ENCODE measurements at places on chromosomes 3 and 15.

DNA sequence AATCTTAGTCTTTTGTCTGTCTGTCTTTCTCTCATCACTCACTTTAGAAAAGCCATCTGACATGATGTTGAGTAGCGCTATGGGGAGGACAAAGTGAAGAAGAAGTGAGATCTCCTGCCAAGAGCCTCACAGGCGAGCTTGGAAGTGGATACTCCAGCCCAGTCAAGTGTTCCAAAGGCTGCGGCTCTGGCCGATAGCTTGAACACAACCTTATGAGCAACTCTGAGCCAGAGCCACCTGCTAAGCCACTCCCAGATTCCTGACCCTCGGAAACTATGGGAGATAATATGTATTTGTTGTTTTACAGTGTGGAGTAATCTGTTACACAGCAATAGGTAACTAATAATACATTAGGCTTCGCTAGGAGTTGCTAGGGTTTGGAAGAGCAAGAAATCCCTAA lies 76.2 kb downstream of the MB21D2 start:
- no peaks in the 10 kb centered on the region for H3K36me3 ChIP-seq
- H3K27me3 ChIP-seq: no peaks in the 10 kb centered on the region
- H3K27ac ChIP-seq: no peak overlapping the region
- H3K4me3 ChIP-seq: no peak overlapping the region

DNA sequence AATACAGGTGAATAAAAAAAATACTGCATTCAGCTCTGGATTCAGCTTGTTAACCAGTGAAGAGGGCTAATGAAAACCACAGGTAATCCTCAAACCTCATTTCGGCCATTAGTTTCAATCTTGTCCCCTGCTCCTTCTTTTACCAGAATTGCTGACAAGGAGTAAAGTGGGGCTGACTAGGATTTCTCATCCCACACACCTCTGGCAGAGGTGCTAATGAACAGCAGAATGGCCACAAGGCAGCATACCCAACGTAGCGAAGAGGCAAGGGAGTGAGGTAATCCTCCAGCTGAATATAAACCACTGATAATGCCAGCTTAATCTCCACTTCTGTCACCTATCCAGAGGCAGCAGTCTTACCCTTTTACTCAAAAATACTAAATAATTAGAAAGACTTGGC lies 248.8 kb upstream of the CDIN1 start:
- no peak overlapping the region for H3K4me3 ChIP-seq
- no peaks in the 10 kb centered on the region for H3K36me3 ChIP-seq
- H3K4me1 ChIP-seq: no peaks in the 10 kb centered on the region
- H3K27me3 ChIP-seq: no peaks in the 10 kb centered on the region
- no peak overlapping the region for H3K27ac ChIP-seq

GRCh38 chr15:60901647-60902046 lies 327.5 kb downstream of the RORA start:
- H3K36me3 ChIP-seq: no peaks in the 10 kb centered on the region
- H3K4me3 ChIP-seq: no peak overlapping the region
- peaks cover 9% of the 10 kb centered on the region for H3K4me1 ChIP-seq
- no peak for DNase-seq
- no peaks in the 10 kb centered on the region for H3K27me3 ChIP-seq

DNA sequence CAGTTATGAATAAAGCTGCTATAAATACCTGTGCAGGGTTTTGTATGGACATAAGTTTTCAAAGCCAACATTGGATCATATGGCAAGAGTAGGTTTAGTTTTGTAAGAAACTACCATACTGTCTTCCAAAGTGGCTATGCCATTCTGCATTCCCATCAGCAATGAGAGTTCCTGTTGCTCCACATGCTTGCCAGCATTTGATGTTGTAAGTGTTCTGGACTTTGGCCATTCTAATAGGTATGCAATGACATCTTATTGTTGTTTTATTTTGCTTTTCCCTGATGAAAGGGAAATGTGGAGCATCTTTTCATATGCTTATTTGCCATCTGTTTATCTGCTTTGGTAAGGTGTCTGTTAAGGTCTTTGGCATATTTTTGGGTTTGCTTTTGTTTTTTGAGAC lies 22.2 kb upstream of the BLM start:
- no peak overlapping the region for H3K4me3 ChIP-seq
- H3K4me1 ChIP-seq: peaks cover 9% of the 10 kb centered on the region
- H3K36me3 ChIP-seq: no peaks in the 10 kb centered on the region

- H3K27ac ChIP-seq: no peak overlapping the region
- no peaks in the 10 kb centered on the region for H3K4me1 ChIP-seq
- no peak for DNase-seq
- no peaks in the 10 kb centered on the region for H3K36me3 ChIP-seq
Observed at GRCh38 chr3:9296241-9296640, 46.8 kb upstream of the SRGAP3 start.

DNA sequence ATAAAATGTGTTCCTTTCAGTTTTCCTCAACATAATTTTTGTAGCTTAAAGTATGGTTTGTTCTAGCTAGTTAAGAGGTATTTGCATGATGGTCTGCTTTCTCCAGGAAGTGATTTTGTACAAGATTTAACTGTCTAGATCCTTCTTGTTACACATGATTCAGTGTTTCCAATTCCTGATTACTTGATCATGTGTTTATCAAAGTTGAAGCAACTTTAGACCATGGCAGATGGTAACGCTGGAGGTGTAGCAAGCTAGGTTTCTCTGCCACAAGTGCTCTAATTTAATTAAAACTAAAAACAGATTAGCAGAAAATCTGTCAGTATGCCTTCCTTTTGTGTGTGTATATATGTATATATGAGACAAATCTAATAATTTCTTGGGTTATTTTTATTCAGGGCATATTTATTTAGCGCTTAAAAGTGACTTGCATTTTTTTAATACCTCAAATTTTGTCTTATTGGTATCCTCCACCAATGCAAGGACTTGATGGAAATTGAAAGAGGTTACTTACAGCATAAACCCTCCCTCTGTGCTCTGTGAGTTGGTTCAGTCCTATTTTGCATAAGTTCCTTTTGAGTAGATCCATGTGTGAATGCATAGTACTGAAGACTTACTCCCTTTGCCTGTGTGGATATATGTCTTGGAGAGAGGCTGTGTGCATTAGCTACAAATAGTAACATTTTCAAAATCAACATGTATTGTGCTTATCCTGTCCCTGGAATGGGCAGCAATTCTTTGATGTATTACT lies 157.3 kb upstream of the CGNL1 start:
- no peaks in the 10 kb centered on the region for H3K36me3 ChIP-seq
- DNase-seq: no peak
- H3K4me1 ChIP-seq: peaks cover 69% of the 10 kb centered on the region
- no peak overlapping the region for H3K27ac ChIP-seq
- no peak overlapping the region for H3K4me3 ChIP-seq
- H3K27me3 ChIP-seq: no peaks in the 10 kb centered on the region

- peaks cover 64% of the 10 kb centered on the region for H3K4me1 ChIP-seq
- peak overlapping the region; percentile 99 for H3K27ac ChIP-seq
- H3K27me3 ChIP-seq: no peaks in the 10 kb centered on the region
- DNase-seq: peak; percentile 72
- H3K36me3 ChIP-seq: no peaks in the 10 kb centered on the region
Observed at GRCh38 chr3:4985330-4986174, 6.3 kb downstream of the BHLHE40 start.

GRCh38 chr3:178705925-178706324 lies 169.7 kb downstream of the KCNMB2 start:
- no peak overlapping the region for H3K27ac ChIP-seq
- no peaks in the 10 kb centered on the region for H3K36me3 ChIP-seq
- no peaks in the 10 kb centered on the region for H3K4me1 ChIP-seq
- no peak overlapping the region for H3K4me3 ChIP-seq
- no peak for DNase-seq
- H3K27me3 ChIP-seq: no peaks in the 10 kb centered on the region

DNA sequence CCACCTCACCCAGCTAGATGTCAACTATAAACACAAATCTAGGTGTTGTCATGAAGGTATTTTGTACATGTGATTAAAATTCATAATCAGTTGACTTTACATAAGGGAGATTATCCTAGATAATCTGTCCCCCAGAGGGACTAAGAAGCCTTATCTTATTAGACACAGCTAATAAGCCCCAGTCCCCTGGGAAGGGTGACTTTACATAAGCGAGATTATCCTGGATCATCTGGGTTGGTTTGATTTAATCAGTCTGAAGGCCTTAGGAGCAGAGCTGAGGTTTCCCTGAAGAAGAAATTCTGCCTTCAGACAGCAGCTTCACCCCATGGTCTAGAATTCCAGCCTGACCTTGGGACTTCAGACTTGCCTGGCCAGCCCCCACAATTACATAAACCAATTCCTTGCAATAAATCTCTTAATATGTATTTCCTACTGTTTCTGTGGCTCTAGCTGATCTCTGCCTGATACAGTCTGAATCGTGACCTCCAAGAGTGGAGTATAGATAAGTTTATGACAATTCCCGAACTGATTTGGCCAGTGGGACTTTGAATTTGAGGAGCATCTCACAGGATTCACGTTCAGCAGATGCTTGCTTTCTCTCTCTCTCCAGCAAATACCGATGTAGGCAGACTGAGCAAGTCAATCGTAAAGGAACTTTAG lies 66.5 kb downstream of the MRPL46 start:
- H3K27me3 ChIP-seq: no peaks in the 10 kb centered on the region
- no peak overlapping the region for H3K27ac ChIP-seq
- no peaks in the 10 kb centered on the region for H3K4me1 ChIP-seq

Measured in adrenal gland (tissue), 19 donors.